ENCODE measurements at places on chromosomes 2 and 18.
A peak's percentile ranks its signal among the peaks of the same experiment; 100 is the strongest.

GRCh38 chr2:95323347-95324155 is 26.4 kb downstream of the KCNIP3 start:
- no peak for DNase-seq

DNA sequence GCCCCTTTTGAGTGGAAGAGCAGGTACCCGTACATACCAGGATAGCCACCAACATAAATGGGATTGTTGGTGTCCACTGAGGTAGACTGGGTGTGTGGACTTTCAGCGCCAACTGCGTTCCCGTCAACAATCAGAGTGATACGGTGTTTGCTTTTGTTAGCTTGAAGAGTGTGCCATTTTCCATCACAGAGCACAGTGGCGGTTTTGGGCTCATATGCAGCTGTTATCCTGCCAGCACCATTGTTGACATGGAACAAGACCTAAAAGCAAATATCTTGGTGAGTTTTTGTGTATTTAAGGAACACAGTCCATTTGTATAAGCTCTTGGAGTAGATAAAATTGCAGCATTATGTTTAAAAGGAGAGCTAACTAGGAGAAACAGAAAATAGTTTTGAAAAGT is 174.5 kb downstream of the LAMA1 start:
- DNase-seq = no peak

DNA sequence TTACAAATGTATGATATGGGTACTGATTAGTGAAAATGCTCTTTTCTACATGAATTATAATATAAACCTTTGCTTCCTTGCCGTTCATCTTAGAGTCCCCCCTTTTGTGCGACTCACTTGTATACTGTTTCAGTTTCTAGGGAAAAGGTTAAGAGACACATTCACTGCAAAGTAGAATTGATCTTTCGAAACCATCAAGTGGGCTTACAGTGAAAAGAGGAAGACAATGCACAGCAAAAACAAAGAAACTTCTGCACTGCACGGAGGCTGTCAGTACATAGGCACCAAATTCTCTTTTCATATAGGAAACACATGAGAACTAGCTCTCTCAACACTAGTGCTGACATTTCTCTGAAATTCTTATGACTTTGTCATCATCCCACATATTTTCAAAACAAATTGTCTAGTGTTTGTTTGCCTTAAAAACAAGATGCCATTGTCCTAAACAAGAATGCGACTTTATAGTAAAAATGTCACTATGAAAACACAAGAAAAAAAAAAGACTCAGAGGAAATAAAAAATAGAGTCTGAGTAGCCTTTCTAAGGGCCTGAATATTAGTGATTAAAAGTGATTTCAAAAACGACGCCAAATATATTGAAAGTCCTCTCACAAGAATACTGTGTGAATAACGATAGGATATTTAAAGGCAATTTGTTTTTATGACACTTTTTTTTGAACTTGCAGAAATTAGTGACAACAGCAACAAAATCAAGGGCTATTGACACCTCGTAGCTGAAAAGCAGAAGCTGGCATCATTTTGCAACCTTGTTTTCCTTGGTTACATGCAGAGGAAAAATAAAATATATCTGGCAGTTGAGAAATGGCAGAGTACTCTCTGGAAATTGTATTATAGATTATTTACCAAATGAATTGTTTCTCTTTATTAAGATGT is 827.0 kb downstream of the BCL11A start:
- peak; percentile 37 for DNase-seq

DNA sequence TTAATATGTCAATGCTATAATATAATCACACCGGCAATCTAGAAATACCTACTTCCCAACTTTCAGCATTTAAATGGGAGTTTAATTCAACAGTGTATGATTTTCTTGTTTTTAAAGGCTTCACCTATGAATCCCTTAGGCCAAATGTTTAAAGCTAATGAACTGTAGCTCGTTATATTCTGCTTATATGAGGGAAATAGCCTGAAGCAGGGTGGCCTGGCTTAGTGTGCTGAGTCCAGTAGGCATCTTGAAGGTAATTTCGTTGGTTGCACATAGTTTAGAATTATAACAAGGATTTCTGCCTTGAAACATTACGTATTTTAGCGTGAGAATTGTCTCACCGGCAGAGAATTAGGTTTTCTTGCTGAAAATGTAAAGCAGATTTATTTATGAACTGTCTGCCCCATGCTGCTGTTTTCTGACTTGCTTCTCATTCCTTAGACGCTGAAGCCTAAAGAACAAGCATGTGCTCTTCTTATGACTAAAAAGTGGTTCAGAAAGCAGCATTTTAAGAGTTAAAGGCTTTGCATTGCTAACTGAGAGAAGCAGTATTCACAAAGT is 433.7 kb upstream of the RAB12 start:
- DNase-seq = no peak

- DNase-seq = no peak
Measured at GRCh38 chr2:134087371-134087921, 166.4 kb upstream of the MGAT5 start.

DNA sequence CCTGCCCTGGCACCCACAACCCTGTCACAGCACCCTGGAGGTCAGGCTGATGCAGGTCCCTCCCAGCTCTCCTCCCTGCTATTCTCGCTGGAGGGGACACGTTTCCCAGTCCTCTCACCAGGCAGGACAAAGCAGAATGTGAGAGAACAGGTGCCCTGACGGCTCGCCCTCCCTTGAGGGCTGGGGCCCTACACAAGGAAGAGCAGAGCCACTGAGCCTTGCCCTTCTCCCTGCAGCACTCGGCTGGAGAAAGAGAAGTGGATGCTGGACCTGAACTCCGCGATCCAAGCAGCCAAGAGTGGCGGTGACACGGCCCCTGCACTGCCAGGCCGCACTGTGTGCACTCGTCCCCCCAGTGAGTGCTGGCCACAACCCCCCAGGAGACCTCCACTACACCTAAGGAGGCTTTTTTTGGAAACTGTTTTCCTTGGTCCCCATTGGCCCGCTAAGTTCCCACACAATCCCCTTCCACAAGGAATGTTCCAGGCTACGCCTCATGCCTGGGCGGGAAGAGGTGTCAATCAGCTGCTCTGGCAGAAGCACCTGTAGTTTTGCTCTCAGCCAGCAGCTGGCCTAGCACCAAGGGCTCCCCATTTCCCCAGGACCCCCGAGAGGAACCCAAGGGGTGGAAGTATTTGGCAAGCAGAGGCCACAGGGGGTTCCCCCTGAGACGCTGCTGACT is 17.4 kb downstream of the STK25 start:
- no peak for DNase-seq

GRCh38 chr2:111161971-111162370 is 41.3 kb downstream of the BCL2L11 start:
- no peak for DNase-seq

DNA sequence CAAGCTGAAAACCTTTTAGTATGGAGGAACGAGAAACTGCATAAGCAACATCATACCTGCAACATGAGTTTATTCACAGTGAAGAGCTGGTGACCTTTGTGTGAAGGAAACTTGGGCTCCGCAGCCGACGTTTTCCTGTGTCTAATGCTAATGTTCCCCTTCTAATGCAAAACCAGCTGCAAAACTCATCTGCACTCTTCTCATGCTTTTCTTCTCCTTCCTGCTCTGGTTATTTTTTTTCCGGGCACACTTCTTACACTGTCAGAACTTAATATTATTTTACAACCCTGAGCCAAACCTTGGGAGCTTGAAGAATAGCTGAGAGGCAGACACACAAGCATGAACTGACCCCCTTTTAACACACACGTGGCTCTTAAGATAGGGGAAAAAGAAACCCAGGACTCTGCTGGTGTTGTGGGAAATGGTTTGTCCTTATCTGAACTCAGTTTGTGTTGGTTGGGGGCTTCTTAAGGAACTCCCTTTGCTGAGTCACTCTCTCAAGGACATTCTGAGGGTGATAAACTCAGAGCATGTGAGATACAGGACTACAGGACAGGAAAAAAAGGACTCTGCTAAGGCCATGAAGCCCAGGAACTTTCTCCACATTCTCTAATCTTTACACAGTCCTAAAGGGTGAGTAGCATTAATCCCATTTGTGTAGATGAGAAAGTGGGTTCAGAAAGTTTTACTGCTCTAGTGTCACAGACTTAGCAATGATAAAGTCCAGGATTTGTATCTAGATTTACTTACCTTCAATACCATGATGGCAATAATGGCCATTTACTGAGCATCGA is 439.3 kb upstream of the TRIB2 start:
- peak; percentile 14 for DNase-seq

DNA sequence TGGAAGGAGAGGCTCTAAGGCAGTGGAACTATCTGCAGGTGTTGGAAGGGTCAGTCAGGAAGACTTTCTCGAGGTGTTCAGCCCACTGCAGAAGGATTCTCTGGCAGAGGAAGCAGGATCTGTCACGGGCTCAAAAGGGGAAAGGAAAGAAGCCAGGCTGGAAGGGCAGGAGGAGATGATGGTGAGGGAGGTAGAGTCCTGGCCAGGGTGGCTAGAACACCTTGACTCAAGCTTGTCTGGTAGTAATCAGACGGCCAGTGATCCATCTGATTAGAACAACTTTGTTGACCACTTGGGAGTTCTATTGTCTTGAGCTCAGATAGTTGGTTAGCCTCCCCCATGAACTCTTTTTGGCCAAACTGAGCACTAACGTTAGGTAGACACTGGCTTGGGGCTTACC is 9.7 kb upstream of the ATOH8 start:
- no peak for DNase-seq

- peak; percentile 68 for DNase-seq
Measured at GRCh38 chr2:101205521-101206479, 46.9 kb upstream of the CNOT11 start.

DNA sequence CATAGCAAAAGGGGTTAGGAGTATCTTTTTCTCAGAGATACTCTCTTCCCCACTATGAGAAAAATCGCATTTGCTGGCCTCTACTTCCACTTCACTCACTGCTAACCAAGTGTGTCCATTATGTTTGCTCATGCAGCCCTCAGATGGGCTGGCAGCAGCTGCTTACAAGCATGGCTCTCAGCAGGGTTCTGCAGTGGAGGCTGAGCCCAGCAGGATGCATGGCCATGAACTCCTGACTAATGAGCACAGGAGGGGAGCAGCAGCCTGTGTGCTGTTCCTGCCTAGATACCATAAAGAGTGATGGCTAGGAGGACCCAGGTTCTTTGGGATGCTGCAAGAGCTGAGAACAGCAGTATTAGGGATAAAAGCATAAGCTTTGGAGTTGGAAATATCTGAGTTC is 316.9 kb upstream of the THSD7B start:
- DNase-seq = no peak

- DNase-seq = no peak
Measured at GRCh38 chr18:11799066-11799465, 52.1 kb upstream of the CHMP1B start.

GRCh38 chr2:54275541-54275940 is 19.5 kb upstream of the TSPYL6 start:
- DNase-seq = no peak

DNA sequence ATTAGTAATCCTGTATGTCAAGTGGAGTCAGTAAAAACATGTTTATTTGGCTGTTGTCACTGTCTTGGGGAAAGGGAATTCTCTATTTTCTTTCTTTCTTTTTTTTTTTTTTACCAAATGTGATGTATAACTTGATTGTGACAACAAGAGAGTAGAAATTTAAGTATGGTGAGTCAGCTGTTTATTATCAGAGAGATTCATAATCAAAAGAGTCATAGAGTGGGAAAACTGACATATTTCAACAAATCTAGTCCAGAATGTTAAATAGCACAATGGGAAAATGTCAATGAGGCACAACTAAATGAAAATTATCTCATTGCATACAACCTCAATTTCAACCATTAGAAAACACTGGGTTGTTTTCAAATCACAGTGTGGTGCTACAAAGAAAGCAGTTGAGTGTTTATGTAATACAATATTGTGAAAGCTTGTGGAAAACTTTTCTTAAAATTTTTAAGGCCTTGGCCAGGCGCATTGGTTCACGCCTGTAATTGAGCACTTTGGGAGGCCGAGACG is 111.9 kb upstream of the DTNA start:
- no peak for DNase-seq

GRCh38 chr2:152609154-152609553 is 108.1 kb downstream of the PRPF40A start:
- no peak for DNase-seq

- DNase-seq = no peak
Measured at GRCh38 chr18:62919109-62919838, 203.9 kb downstream of the PHLPP1 start.

DNA sequence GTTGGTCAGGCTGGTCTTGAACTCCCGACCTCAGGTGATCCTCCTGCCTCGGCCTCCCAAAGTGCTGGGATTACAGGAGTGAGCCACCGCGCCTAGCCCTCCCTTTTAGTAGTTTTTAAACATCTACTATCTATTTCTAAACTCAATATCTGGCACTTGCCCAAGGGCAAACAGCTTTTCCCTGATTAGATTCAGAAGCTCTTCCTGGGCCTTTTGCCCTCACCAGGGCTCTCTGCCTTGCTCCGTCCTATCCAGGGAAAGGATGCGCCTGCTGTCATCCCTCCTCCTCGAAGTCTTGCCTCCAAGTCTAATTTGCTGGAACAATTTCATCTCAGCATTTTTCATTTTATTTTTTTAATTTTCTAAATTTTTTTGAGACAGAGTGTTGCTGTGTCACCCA is 41.4 kb upstream of the FHOD3 start:
- no peak for DNase-seq

- peak; percentile 80 for DNase-seq
Measured at GRCh38 chr2:84495539-84496146, 20.7 kb upstream of the DNAH6 start.

- DNase-seq = no peak
Measured at GRCh38 chr2:184463102-184463865, 135.0 kb upstream of the ZNF804A start.

GRCh38 chr2:108217211-108217610 is 22.6 kb upstream of the SULT1C3 start:
- DNase-seq = no peak

GRCh38 chr2:130807659-130808385 is 28.9 kb upstream of the ARHGEF4 start:
- DNase-seq = peak; percentile 27

- no peak for DNase-seq
Measured at GRCh38 chr2:30287190-30287840, 56.0 kb downstream of the LBH start.

GRCh38 chr2:170512266-170512665 is 202.9 kb upstream of the SP5 start:
- DNase-seq = no peak

- no peak for DNase-seq
Measured at GRCh38 chr2:45776160-45776955, 124.9 kb downstream of the PRKCE start.

Data from KBM-7 (cell line).